ENCODE measurements at places on chromosomes 16 and 17.

DNA sequence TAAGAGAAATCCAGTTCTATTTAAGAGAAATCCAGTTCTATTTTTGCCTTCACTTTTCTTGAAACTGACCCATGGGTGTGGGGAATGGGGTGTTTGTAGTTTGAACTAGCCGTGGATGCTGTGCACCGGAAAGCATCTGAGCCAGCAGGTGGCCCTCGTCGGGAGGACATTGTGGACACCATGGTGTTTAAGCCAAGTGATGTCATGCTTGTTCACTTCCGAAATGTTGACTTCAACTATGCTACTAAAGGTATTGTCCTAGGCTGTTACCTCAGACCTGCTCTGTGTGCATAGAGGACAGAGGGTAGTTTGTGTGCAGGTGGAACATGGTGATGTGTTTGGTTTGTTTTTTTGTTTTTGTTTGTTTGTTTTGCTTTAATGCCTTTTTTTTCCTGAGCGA lies 3.3 kb downstream of the ATXN2L start:
- DNase-seq = no peak

GRCh38 chr16:13060932-13061331 lies 159.5 kb downstream of the SHISA9 start:
- DNase-seq = no peak

GRCh38 chr16:57577691-57578224 lies 35.3 kb downstream of the ADGRG5 start:
- no peak for DNase-seq

DNA sequence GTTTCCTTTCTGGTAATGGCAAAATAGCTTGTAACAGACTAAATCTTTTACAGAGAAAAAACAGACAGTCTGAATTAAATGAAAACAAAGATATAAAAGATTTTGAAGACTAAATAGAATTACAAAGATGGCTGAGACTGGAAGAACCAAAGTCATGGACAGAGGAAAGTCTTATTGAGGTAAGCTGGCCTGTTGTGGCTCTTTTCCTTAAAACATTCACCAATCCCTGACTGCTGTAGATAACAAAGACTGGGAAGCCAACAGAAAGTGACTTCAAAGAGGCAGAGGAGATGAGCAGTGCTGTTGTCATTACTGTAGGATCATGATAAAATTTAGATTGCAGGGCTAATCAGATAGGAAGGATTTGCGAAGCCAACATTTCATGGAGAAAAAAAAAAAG lies 517.0 kb downstream of the KIF2B start:
- no peak for DNase-seq

DNA sequence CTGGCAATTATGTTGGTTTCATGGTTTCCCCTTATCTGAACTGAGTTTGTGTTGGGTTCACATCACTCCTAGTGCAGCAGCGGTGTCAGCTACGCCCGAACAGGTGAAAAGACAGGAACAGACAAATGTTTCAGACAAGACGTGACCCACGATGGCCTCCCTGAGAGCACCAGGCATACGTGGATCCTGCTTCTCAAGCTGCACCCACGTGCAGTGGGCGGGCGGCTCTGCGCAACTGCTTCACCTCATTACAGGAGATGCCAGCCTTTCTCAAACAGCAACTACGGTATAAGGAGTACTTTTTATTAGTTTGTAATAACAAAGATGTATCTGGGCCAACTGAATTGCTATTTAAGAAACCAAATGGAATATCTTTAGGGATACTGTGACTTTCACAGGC lies 32.8 kb upstream of the SLC38A8 start:
- DNase-seq = no peak

DNA sequence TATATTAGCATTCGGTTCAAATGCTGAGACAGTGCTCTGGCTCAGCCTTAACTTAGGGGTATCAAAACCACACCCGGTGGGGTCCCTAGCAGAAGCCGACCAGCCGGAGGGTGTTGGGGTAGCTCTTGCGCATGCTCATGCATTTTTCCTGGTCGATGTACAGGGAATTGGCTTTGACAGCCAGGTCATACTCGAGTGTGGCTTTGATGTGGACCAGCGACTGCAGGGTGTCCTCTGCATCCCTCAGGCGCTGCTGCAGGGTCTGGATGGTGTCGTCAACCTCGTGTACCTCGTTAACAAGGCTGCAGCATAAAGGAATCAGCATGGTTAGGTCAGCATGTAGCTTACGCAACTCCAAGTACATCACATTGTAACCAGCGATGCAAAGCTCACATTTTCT lies 37.5 kb downstream of the TEKT3 start:
- no peak for DNase-seq

- DNase-seq = no peak
Observed at GRCh38 chr16:18041864-18042834, 294.4 kb downstream of the NPIPA8 start.

DNA sequence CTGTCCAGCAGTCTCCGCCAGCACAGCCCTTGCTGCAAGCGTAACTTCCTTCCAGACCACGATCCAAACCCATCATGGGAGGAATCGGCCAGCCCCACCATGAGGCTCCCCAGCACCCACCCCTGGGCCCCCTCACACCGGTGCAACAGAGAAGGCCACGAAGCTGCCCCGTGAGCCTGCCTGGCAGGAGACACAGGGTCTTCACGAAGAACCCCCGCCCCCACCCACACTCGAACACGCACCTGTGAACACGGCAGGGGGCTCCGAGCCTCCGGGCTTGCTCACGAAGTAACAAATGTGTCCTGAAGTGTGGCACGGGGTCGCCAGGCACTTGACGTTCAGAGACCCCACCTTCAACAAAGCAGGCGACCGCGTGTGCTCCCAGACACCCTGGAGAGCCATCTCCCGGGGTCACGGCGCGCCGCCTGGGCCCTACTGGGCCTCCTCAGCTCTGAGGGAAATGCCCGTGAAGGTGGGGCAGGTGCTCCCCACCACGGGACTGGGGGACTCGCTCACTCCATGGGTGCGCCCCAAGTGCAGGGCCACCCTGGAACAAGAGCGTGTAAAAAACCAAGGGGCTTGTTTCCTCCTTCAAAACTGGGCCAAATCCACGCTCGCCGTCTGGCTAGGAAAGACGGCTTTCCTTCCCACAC lies 7.6 kb downstream of the HAGH start:
- no peak for DNase-seq

DNA sequence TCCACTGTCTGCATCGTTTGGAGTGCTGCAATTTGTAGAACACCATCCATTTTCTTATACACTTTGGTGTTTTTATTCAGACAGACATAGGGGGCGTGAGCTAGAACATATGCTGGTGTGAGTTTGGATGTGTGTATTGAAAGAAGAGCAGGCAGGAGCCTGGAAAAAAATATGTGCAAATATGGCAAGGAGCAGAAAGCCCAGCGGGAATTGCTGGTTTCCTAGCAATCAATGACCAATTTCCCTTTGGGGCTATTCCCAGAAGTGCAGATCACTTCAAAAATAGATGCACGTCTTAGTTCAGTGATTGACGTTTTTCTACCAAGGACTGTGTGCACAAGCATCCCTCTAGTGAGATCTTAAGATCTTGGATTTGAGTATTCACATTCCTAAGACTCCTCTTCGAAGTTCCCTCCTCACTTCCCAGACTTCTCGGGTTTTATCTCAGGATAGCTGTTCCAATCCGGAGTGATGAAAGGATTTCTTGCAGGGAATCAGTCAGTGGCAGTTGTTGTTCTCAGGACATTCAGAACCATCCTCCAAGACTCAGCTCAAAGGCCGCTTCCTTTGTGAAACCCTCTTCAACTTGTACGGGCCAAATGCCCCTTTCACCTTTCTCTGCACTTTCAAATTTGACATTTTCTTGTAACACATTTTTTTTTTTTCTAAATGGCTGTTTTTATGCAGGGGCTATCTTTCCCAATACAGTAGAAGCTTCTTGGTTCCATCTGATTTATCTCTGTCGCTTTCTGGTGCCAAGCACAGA lies 268.7 kb upstream of the ASIC2 start:
- no peak for DNase-seq

GRCh38 chr16:14015948-14016347 lies 55.2 kb upstream of the MRTFB start:
- DNase-seq = no peak

GRCh38 chr16:47309581-47310312 lies 151.1 kb downstream of the ITFG1 start:
- no peak for DNase-seq

GRCh38 chr17:57035971-57036481 lies 49.0 kb upstream of the AKAP1 start:
- DNase-seq = no peak

DNA sequence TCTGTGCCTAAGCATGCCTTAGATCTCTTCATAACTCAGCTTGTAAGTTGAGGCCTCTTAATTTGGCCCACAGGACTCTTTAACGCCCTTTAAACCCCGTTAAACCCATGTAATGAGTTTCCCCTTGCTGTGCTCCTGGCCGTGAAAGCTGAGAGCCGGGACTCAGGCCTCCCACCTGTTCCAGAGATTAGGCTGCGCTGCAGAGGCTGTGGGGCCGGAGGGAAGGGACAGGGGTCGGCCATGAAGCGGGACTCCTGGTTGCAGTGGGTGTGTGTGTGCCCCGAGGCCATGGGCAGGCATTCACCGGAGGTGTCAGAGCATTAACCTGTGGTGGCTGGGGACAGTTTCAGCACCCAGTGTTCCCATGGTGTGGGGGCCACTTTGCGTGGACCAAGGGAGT lies 150.8 kb upstream of the IRX3 start:
- DNase-seq = no peak

GRCh38 chr17:42270170-42270535 lies 6.0 kb downstream of the STAT5B start:
- DNase-seq = no peak

DNA sequence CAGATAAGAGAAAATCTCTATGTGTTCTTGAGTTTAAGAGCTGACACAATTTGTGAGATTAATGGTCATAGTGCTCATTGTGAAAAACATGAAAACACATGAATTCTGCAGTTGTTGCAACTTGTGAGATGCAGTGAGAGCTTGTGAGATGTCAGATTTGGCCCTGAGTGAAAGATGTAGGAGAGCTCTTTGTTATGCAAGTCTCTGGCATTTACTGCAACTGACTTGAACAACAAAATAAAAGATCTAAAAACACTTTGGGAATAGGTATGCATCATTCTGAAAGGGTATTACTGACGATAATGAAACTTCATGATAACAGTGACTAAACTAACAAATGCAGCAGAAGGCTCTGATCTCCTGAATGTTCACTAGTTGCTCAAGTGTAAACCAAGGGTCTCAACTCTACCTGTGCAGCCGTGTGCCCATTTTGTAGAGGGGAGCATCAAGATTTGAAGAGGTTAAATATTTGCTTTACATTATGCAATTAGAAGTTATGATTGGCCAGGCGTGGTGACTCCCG lies 50.8 kb upstream of the SMIM36 start:
- no peak for DNase-seq

GRCh38 chr17:36907407-36907806 lies 29.9 kb upstream of the LHX1 start:
- no peak for DNase-seq

DNA sequence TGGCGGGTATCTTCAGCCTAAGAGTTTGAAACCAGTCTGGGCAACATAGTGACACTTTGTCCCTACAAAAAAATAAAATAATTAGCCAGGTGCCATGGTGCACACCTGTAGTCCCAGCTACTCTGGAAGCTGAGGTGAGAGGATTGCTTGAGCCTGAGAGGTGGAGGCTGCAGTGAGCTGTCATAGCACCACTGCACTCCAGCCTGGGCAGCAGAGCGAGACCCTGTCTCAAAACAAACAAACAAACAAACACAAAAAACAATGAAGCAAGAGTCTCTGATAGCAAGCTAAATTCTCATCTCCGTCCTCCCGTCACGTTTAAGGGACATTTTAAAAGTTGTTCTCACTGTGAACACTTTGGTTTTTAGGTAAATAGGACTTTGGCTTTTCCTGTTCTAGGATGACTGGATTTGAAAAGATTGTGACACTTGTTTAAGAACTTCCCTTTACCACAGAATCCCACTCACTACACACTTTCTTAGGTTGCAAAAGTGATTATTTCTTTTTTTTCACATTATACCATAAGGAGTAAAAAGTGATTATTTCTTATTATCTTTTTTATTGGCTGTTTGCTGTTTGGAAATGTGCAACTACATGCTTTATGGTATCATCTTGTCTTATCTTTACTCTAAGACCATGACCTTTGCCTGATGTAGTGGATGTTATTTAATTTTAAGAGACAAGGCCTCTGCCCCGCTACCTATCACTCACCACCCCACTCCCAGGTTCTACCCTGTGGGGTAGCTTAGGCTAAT lies 4.4 kb upstream of the ERN1 start:
- DNase-seq = no peak

GRCh38 chr16:30027588-30028437 lies 3.3 kb downstream of the TLCD3B start:
- no peak for DNase-seq

DNA sequence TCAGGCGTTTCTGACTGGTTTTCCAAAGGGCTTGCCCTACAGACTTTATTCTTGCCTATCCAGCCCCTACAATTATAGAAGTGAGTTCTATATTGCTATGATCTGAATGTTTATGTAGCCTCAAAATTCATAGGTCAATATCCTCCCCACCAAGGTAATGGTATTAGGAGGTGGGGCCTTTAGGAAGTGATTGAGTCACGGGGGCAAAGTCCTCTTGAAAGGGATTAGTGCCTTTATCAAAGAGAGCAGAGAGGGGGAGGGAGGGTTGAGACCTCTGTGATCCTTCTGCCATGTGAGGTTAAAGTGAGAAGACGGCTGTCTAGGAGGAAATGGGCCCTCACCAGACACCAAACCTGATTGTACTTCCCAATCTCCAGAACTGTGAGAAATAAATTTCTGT lies 931 bp upstream of the CPHXL start:
- DNase-seq = no peak

GRCh38 chr17:50658616-50659015 lies 23.9 kb downstream of the ABCC3 start:
- no peak for DNase-seq

DNA sequence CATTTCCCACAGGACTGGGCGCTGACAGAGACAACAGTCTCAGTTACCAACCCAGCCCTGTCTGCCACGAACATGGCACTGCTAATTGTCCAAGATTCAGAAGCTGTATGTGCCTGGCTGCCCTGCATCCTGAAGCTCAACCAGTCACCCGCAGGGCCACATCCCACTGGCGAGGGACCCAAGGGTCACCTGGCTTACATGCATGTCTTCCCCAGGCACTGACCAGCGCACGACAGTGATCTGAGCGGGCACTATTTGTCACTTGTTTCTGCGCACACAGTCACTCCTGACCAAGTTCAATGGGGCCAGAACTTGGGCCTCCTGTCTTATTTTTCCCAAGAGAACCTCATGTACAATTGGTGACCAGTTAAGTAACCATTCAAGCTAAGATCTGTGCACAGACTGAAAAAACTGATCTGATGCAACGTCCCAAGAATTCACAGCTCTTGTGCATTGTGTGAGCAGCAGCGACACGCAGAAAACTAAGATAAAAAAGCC lies 13.1 kb downstream of the USP7 start:
- no peak for DNase-seq

- DNase-seq = no peak
Observed at GRCh38 chr16:81469183-81469677, 24.6 kb downstream of the CMIP start.

DNA sequence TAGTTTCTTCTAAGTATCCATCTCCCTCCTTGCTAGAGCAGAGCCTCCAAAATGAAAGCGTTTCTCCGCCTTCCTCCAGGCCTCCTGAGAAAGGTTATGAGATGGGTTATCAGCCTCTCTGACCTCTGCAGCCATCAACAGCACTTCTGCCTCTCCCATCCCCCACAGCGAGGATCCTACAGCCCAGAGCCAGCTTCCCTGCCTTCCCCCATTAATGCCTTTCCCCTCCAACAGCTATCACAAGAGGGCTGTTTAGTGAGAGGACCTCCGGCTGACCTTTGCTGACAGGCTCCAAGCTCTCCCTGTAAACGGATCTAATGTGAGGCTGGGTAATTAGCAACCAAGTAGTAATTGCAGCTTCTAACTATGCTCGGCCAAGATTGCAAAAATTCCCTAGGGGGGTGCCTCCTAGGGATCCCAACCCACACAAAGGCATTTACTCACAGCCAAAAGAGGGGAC lies 55.8 kb downstream of the ZFHX3 start:
- DNase-seq = no peak
